ENCODE measurements at places on chromosomes 4 and X. TPM values are rescaled to one million over a fixed set of nuclear protein-coding genes. Genes with fewer than 3 reads are reported as not detected.

MAGEB1 gene
- total RNA-seq, result not detected

GCNA gene
- 3.2 TPM for total RNA-seq

FRG2 gene
- total RNA-seq, result not detected

SPANXA2 gene
- not detected for total RNA-seq

NDNF gene
- 143 TPM for total RNA-seq

GSPT2 gene
- 10.5 TPM for total RNA-seq

PAK3 gene
- total RNA-seq, result 3.1 TPM

SLC9B1 gene
- 0.52 TPM for total RNA-seq

BEX5 gene
- 4.9 TPM for total RNA-seq

SORBS2 gene
- 36.5 TPM for total RNA-seq

WDFY3 gene
- 86.7 TPM for total RNA-seq

UGT2B15 gene
- not detected for total RNA-seq

MID1 gene
- 19.3 TPM for total RNA-seq

GLOD5 gene
- total RNA-seq, result 2.5 TPM

ABCG2 gene
- total RNA-seq, result 7.9 TPM

NXF2B gene
- 0.24 TPM for total RNA-seq

AR gene
- total RNA-seq, result 3.9 TPM

NLRP2B gene
- total RNA-seq, result not detected
